ENCODE measurements at places on chromosomes 1 and 21.

DNA sequence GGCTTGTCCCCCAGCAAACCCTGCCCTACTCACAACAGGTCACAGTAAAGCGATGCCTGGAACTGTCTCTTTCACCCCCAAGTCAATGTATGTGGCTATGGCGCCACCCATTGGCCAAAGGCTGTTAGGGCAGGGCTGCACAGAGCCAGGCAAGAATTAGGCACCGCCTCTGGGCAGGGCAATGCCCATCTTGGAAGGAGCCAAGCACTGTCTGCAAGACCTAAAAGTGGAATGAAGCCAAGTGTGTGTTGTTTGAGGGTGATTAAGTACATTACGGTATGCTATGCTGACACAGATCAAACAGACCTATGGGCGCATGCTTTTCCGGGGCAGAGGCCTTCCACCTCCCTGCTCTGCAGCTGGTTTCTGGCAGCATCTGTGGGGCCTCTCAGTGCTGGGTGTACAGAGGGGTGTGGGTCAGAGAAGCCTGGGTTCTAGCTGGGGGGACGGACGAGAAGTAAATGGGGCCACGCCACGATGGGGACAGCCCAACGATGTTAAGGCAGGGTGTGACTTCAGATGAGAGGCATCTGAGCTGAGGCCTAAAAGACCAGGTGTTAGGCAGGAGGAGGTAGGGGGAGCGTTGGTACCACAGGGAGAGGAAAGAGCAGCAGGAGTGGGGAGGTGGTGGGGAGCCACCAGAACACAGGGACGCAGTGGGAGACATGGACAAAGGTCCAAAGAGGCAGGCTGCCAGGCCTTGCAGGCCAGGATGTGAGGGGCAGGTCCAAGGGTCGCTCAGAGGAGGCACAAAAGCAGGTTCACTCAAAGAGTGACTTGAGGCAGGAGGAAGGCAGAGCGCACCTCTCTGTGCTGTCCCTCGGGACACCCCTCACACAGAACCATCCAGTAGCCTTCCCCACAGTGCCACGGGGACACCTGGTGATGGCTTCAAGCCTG lies 49.8 kb downstream of the ACOT7 start:
- peak; percentile 73 for DNase-seq

DNA sequence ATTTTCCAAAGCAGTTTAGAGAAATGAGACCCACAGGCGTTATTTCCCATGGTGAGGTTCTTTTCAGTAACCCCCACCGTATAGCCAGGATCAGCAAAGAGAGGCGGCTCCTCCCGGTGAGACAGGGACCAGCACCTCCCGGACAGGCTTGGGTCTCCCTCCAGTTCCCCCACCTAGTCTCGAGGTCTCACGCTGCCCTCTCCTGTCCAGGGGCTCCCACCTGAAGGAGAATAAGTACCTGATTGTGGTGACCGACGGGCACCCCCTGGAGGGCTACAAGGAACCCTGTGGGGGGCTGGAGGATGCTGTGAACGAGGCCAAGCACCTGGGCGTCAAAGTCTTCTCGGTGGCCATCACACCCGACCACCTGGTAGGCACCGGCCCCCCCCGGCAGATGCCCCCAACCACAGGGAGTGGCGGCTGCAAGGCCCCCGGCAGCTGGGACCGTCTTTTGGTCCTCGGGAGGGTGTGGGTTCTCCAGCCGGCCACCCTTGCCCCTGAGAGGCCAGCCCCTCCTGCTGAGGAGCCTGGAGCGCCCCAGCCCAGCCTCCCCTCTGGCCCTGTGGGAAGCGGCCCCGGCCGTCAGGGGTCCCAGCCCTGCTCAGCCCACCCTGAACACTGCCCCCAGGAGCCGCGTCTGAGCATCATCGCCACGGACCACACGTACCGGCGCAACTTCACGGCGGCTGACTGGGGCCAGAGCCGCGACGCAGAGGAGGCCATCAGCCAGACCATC lies 4.9 kb downstream of the COL6A1 start:
- no peak for DNase-seq

- DNase-seq: peak; percentile 55
Observed at GRCh38 chr1:31183927-31184554, 55.6 kb downstream of the NKAIN1 start.

DNA sequence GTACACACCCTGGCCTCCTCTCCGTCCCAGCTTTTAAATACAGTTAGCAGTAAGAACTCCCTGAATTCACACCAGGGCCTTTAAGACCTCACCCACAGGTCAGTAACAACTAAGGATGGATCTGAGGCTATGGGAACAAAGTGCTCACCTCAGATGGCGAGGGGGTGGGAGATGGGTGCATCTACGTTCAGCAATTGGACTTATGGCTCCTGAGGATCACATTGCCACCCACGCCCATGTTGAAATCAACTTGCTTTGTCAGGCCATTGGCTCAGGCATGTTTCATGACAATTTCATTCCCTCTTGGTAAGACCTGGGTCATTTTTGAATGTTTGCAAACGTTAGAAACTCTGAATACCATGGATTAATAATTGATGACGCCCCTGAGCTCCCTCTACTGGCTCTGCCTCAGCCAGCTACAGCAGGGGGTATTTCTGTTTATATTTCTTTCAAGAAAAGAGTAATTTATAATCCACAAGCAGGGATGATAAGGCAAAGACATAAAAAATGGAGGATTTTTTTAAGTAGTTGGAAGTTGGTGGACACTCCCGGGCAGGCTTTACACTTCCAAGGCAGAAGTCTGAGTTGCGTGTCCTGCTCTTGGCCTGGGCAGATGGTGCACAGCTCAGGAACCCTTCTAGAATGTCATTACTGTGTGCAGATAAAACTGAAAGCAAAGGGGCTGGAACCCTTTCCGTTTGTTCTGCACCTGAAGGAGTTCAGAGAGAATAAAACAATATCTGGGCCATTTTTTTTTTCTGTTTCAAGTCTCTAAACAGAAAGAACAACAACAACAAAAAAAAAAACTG lies 13.7 kb upstream of the LBR start:
- DNase-seq: no peak

GRCh38 chr21:28791595-28792282 lies 200.9 kb downstream of the LTN1 start:
- DNase-seq: no peak

DNA sequence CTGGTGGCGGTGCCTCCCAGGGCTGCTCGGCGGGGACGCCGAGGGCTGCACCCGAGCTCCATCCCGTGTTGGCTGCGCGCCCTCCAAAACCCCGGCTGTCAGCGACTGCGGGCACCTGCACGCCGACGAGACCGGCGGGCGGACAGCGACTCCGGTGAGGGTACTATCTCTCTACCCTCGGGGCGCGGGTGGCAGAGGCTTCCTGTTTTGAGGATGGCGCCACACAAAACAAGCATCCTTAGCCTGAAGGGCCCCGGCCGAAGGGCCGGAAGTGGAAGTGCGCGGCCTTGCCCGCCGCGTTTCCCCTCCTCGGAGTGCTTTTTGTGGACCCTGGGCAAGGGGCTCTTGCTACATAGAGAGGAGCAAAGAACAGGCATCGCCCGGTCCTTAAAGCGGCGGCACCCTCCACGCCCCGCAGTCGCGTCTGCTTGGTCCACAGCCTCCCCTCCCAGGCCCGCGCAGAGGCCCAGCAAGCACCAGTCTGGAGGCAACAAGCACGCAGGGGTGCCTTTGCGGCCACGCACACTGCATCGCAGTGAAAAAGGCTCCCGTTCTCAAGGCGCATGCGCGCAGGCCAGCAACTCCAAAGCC lies 561 bp upstream of the COQ8A start:
- peak; percentile 81 for DNase-seq

GRCh38 chr1:51648180-51649109 lies 31.6 kb downstream of the OSBPL9 start:
- no peak for DNase-seq

GRCh38 chr1:150887018-150887417 lies at the start of gene CTXND2:
Gene CTXND2 (plus strand): TSS chr1:150887136. CDS start chr1:150912315, 25,179 bp downstream.
- DNase-seq: no peak

GRCh38 chr1:117511273-117511672 lies 94.6 kb upstream of the TENT5C start:
- DNase-seq: peak; percentile 5

GRCh38 chr1:224769452-224770335 lies 153.6 kb downstream of the CNIH3 start:
- no peak for DNase-seq

DNA sequence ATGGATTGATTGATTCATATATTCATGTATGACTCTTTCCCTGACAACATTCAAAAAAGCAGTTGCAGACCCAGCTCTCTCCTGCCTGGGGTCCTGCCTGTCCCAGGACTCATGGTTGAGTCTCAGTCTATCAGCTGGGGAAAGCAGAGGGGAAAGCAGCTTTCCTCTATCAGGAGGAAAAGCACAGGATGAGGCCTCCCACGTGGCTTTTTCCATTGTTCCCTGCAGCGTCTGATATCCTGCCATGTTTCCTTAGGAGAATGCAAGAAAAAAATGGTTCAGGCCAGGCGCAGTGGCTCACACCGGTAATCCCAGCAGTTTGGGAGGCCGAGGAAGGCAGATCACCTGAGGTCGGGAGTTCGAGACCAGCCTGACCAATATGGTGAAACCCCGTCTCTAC lies 133.0 kb upstream of the VAMP3 start:
- no peak for DNase-seq

DNA sequence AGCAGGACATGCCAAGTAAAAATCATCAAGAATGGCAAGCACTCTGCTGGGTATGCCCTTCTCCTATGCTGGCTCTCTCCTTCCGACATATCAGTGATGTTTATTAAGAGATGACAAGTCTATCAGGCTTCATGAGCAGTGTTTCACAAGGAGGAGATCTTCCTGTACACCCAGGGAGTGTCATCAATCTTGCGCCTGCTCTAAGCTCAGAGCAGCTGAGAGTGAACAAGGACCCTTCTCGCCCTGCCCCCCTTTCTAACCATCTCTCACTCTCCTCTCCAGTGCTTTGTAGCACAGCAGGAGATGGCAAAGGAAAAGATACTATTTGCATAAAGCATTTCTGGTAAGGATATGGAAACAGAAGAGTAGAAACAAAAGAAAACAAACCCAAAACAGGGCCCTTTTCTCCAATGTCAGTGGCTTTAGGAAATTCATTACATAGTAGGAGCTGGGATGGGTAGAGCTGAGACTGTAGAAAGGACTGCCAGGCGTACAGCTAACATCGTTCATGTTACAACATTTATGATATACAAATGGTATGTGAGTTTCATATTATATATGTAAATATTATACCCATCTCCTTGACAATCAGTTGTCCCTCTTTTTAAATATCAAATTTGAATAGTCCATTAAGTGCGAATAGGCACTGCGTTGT lies 201.7 kb downstream of the NUF2 start:
- DNase-seq: no peak

DNA sequence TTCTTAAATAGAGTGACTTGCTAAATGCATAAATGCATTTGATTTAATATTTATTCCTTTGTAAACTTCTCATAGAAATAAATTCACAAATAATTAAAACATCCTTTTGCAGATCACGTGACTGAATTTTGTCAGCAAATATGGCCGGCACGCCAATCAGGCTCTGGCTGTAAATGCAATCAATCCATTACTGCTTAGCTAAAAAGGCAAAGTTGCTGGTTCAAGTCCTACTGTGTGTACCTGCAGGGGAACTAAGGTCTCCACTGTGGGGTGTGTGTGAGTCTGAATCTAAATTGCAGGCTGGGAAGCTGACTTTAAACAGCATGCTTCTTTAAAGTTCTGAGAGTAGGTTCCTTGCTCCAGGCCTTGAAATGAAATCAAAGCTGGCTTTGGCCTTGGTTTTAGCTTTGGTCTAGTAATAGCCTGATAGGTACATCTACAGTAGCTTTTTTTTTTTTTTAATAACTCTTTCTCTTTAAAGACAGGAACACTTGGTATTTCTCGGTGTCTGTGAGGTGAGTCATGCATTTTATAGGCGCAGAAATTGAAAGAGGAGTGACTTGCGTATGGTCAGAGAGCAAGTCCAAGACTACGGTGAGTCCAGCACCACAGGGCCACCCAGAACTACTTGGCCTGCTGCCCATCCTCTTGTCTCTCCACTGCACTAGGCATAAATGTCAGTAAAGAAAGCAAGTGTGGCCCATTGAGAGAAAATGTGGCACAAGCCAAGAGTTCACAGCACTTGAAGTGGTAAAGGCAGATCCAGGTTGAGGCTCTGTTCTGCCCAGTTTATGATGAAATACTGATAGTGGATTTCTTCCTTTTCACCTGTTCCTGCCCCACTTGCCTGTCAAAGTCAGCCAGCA lies 36.2 kb upstream of the LYST start:
- DNase-seq: no peak

DNA sequence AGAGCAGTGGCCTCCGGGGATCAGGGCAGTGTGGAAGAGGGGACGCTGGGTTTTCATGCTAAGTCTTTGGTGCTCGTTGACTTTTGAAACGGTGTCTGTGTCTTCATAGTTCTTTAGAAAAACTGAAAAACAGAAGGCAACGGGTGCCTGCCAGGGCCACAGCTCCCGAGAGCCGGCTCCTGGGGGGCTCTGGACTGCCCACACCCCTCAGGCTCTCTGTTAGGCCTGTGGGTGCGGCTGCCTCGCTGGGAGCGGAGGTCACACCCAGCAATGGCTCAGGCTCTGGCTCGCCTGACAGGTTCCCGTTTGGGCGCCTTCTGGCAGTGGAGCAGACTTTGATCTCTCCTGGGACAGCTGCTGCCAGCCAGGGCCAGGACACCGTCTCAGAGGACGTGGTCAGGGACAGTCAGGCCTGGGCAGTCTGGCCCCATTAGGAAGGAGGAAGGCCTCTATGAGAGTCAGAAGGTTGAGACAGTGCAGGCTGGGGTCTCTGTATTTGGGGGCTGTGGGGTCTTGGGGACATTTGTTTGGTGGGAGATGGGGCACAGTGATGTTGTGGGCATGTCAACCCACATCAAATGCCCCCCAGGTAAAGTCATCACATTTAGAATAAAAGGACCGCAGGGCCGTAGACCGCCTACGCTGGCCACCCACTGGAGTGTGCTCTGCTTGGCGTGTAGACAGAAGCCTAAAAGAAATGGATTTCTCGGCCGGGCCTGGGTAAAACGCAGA lies 5.6 kb downstream of the ARHGEF16 start:
- no peak for DNase-seq
